ENCODE measurements at places on chromosomes 1 and 21.
A peak's percentile ranks its signal among the peaks of the same experiment; 100 is the strongest.

DNA sequence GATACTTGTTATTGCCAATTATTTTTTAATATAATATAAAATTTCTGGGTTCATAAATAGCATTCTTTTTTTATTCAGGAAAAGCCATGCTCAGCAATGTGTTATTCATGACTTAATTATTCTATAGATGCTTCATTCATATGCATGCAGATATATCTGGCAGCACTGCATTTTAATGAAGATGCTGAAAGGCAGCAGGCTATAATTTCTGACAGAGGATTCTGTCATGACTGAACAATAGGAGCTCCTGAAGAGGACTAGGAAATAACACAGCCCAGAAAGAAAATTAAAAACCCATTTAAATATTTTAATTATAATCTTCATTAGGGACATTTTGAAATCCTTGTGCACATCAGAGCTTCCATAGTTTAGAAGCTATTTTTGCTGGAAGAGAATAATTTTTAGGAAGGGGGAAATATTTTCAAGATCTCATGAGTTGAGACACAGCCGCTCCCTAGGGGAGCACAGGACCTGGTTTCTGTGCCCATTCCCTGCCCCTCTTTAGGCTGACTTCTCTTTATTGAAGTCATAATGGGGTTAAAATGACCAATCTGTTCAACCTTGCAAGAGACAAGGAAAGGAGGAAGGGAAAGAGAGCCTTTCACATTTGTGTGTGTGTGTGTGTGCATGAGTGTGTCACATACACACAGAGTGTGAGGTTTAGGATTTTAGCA is 83.9 kb downstream of the RPE65 start:
- no peak for DNase-seq

DNA sequence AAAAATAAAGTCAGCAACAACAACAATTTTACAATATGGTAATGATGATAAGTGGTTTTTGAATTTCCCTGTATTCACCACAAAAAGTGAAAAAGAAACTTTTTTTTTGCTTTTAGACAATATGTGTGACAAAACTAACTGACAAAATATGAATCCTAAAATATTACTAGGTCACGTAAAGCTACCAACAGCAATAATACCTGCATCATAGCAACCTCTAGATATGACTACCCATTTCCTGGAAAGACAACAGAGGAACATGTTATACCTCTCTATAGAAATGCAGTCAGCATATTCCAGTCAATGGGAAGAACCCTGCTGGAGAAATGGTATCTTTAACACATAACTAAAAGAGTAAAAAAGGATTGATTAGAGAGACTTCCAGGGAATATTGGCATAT is 73.7 kb downstream of the PDE4B start:
- no peak for DNase-seq

- DNase-seq = no peak
These were observed 219.3 kb downstream of the KCNJ6 start for GRCh38 chr21:37696936-37697335.

DNA sequence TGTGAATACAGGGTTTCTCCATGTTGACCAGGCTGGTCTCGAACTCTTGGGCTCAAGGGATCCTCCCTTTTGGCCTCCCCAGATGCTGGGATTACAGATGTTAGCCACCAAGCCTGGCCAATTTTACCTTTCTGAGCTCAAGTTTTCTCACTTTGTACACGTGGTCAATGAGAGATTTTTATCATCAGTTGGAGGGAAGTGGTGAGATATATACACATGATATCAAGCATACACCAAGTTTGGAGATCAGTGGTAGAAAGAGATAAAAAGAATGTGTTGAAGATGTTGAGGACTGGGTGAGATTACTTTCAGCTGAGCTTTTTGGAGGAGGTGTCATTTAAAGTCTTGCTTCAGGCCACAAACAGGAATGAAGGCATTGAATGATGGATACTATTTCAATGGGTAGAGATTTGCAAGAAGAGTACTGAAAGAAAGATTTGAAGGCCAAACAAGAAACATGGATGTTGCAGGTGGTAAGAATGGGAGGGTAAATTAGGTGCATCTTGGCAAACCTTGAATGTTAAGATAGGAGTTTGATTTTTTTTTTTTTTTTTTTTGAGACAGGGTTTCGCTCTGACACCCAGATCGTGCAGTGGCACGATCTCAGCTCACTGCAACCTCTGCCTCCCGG is 3.0 kb upstream of the SESN2 start:
- DNase-seq = no peak

DNA sequence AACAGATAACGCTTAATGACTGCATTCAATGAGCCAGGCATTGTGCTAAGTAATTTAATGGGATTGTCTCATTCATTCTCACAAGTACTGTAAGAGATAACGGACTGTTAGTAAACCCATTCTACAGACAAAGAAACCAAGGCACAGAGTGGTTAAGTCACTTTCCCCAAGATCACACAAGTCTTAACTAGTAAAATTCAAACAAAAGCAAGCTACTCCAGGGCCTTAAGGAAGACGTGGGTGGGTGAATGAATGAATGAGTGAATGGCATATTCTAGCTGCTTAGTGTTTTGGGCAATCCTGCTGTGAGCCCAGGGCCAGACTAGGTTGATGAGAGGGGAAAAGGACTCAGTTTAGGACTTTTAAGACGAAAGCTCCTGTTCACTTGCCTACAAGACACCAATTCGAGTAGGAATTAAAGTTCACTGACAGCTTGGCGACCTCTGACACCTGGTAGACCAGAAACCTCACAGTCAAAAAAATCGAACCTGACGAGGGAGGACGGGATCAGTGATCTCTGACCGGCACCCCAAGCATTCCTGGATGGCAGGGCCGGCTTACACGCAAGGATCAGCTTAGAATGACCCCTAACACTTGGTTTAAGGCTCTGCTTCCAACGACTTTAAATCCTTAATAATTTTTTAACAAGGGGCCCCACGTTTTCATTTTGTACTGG is 557 bp downstream of the EMC1 start:
- DNase-seq = no peak

GRCh38 chr1:231557898-231558707 is 29.6 kb downstream of the TSNAX start:
- peak; percentile 20 for DNase-seq

DNA sequence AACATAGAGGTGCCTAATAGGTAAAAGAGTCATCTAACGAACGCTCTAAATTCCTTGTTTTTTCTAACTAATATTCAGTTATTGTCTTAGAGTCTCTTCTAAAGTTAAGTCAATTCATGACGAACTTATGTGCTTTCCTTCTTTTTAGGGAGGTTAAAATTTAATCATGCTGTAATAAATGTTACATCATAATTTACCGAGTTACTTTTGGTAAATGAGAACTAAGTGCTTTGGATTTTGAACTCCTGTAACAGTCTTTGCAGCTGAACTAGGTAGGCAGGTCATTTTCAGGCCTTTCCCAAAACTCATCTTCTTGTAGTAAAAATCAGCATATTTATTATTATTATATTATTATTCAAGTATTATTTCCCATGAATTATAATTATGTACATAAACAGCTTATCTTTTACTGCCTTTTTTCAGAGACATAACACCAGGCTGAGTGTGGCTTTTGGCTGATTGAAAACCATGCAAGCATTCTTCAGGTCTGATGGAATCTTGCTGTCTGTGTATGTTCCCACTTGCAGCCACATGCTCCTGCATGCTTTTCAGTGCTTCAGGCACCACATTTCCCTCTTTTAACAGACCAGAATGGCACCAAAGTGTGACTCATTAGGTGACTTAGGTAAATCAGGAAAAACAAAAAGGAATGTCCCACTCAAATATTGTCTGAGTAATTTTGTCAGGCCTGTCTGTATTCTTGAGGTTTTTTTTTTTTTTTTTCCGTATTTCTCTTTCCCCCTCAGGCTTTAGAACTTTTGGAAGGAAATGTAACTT is 81.0 kb upstream of the CD55 start:
- DNase-seq = no peak
